ENCODE measurements at places on chromosomes 3 and 15. TPM values are rescaled to one million over a fixed set of nuclear protein-coding genes. Genes with fewer than 3 reads are reported as not detected.
A peak's percentile ranks its signal among the peaks of the same experiment; 100 is the strongest.

- no peaks in the 10 kb centered on the region for H3K4me1 ChIP-seq
- no peak overlapping the region for H3K27ac ChIP-seq
- no peak overlapping the region for H3K4me3 ChIP-seq
- no peaks in the 10 kb centered on the region for H3K36me3 ChIP-seq
These were observed 13.7 kb downstream of the SHF start for GRCh38 chr15:45174069-45174468.

DNA sequence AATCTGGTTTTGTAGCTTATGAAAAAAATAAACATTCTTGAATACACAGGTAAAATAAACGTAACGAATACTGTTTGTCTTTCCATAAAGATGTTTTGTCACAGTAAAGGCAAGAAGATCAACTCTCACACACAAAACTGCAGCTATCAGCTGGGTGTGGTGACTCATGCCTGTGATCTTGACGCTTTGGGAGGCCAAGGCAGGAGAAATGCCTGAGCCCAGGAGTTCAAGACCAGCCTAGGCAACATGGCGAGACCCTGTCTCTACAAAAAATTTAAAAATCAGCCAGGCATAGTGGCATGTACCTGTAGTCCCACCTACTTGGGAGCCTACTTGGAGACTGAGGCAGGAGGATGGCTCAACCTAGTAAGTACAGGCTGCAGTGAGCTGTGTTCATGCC is 39.6 kb downstream of the CBLB start:
- no peaks in the 10 kb centered on the region for H3K36me3 ChIP-seq
- no peak overlapping the region for H3K4me3 ChIP-seq
- no peak for DNase-seq
- H3K27me3 ChIP-seq = no peaks in the 10 kb centered on the region
- peaks cover 37% of the 10 kb centered on the region for H3K4me1 ChIP-seq

DNA sequence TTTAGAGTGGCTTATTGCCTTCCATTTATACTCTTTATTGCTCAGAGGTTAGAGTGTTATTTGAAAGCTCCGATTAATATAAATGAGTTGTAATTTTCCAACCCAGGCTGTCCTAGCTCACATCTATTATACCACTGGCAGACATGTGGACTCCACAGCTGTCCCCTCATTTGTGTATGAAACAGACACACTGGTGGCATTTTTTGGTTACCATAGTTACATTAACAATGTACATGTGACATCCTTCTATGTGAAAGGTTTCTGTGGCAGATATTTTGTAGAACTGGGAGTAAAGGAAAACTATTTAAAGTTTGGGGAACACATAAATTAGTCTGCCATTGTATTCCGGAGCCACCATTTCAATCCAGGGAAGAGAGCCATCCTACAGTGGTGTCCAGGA is 5.3 kb downstream of the LRRN1 start:
- DNase-seq = no peak
- no peaks in the 10 kb centered on the region for H3K36me3 ChIP-seq
- H3K27ac ChIP-seq = no peak overlapping the region

GRCh38 chr3:196867155-196867506 is 589 bp upstream of the SENP5 start:
- H3K4me3 ChIP-seq = peak overlapping the region; percentile 81
- no peaks in the 10 kb centered on the region for H3K27me3 ChIP-seq
- peaks cover 25% of the 10 kb centered on the region for H3K4me1 ChIP-seq

The SLCO2A1 gene
- polyA plus RNA-seq = not detected

DNA sequence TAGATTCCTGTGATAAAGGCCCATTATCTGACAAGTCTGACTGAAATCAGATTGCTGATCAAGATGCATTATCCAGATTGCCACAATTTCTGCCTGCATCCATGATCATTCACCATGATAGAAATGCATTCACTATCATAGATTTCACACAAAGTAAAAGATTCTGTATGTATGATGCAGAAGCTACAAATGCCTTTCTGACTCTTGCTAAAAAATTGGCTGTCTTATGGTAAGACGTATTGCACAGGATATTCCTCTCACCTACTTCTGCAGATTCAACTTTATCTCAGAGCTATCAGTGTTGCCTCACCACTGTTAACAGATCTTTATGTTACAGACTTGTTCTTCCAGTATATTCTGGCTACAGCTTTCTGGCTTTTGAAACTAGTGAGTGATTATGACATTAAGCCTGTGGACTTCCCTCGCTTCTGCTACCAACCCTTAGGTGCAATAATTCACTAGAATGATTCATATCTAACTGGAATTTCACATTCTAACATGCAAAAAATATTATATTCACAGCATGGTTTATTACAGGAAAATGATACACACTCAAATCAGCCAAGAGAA is 955.3 kb downstream of the EPHA3 start:
- H3K4me1 ChIP-seq = no peaks in the 10 kb centered on the region
- H3K27ac ChIP-seq = no peak overlapping the region
- DNase-seq = no peak
- no peaks in the 10 kb centered on the region for H3K27me3 ChIP-seq
- no peak overlapping the region for H3K4me3 ChIP-seq

The B4GALT4 gene
- 8.0 TPM for polyA plus RNA-seq

- no peaks in the 10 kb centered on the region for H3K27me3 ChIP-seq
- H3K36me3 ChIP-seq = no peaks in the 10 kb centered on the region
- H3K4me3 ChIP-seq = peak overlapping the region; percentile 44
- H3K4me1 ChIP-seq = peaks cover 23% of the 10 kb centered on the region
These were observed 1.5 kb downstream of the TPRA1 start for GRCh38 chr3:127588806-127589577.

DNA sequence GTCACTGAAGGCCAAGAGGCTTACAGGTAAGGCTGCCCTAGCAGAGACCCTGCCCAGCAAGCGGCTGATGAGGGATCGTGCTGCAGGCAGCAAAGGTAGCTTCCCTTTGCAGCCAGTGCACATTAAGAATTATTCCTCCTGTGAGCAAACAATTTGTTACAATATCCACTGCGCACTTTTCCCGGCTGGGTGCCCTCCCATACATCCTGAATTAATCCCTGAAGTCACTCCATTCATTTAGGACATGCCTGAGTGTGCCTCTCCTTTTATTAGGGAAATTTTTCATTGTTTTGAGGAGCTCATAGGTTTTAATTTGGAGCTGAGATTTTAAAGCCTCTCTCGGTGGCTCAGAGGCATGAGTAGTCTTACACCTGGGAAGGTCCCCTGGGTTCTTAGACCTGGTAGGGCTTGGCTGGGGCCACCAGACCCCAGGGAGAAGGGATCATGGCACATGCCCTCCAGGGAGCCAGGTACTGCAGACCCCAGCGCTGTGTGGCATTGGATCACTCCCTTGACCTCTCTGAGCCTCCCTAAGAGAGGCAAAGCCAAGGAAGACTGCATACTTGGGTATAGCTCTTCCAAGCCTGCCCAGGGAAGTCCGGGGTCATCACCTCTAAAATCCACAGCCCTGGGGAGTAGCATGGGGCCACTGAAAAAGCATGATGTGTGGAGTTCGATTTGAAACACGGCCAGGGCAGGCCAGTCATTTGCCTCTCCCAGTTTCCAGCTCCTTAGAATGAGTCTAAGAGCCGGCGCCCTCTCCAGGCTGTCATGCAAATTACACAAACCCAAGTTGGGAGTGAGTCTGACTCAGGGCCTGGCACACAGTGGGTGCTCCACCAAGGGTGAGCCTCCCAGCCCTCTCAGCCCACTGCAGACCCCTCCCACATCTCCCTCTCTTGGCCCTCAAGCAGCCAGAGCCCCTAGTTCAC is 151.9 kb upstream of the LINGO1 start:
- H3K36me3 ChIP-seq = no peaks in the 10 kb centered on the region
- no peak overlapping the region for H3K4me3 ChIP-seq
- H3K4me1 ChIP-seq = no peaks in the 10 kb centered on the region
- H3K27ac ChIP-seq = no peak overlapping the region

DNA sequence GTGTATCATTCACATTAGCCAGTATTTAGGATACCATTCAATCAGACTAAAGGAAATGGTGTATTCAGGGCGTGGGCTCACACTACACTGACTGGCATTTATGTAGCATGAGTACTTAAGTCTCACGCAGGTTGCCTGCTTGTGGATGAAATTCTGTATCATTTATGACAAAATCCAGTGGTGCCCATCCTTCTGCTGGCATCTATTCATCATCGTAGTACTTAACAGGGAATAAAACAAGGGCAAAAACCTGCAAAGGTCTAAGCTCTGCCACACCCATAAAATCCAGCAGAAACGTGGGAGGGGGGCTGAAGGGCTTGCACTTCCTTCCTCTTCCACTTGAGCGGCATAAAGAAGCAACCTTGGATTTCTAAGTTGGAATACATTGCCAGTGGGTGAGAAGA is 2.7 kb downstream of the GAP43 start:
- no peak overlapping the region for H3K27ac ChIP-seq
- DNase-seq = no peak
- H3K36me3 ChIP-seq = no peaks in the 10 kb centered on the region
- no peaks in the 10 kb centered on the region for H3K4me1 ChIP-seq

DNA sequence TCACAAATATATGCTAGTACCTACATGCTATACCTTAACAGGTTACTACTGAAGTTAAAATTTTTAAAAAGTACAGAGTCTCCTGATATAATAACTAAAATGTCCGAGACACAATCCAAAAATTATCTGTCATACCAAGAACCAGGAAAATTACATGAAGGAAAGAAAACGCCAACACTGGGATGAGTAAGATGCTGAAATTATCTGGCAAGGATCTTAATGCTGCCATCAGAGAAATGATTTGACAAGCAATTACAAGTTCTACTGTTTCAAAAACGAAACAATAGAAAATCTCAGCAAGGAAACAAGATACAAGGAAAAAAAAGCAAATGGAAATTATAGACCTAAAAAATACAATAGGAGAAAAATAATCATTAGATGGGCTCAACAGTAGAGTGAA is 92.5 kb downstream of the UBE3A start:
- H3K27ac ChIP-seq = no peak overlapping the region
- H3K4me1 ChIP-seq = no peaks in the 10 kb centered on the region
- no peaks in the 10 kb centered on the region for H3K27me3 ChIP-seq

- H3K27me3 ChIP-seq = no peaks in the 10 kb centered on the region
- H3K4me3 ChIP-seq = no peak overlapping the region
- H3K36me3 ChIP-seq = peaks cover 53% of the 10 kb centered on the region
- DNase-seq = no peak
- H3K4me1 ChIP-seq = peaks cover 48% of the 10 kb centered on the region
- H3K27ac ChIP-seq = peak overlapping the region; percentile 63
These were observed 3.9 kb downstream of the SERF2 start for GRCh38 chr15:43795997-43796396.

DNA sequence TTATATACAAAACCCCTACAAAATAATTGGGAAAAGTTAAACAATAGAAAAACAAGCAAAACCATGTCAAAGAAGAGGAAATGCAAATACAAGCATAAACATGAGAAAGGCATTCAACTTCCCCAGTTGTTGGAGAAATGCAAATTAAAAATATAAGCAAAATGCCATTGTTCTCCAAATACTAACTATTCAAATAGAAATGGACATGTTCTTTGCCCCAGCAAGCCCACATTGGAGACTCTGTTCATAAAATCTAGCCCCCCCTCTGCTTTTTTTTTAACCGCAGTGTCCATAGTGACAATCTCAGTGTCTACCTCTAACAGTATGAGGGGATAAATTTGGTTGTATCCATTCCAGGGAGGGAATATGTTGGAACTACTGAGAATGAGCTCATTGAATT is 59.7 kb upstream of the LCTL start:
- H3K4me1 ChIP-seq = no peaks in the 10 kb centered on the region
- no peaks in the 10 kb centered on the region for H3K36me3 ChIP-seq
- no peak overlapping the region for H3K27ac ChIP-seq
- H3K4me3 ChIP-seq = no peak overlapping the region
- DNase-seq = no peak

- H3K36me3 ChIP-seq = peaks cover 8% of the 10 kb centered on the region
- peaks cover 6% of the 10 kb centered on the region for H3K4me1 ChIP-seq
- no peaks in the 10 kb centered on the region for H3K27me3 ChIP-seq
- peak; percentile 57 for DNase-seq
These were observed 11.4 kb downstream of the C15orf40 start for GRCh38 chr15:82999905-83000671.

DNA sequence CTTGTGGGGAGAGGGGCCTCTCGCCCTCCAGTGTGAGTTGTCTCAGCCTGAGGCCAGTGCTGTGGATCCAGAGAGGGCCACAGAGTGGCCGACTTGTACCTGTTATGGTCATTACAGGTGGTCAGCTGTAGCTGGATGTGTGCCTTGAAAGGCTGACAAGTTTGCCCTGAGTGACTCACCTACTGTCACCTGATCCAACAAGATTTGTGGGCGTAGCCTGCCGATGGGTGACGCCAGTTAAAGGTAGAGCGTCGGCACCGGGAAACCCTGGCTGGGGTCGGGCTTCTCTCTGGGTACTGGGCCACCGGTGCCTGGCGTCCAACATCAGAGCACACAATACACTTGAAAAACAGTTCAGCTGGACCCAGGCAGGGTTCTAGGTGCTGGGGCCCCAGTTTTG is 2.8 kb upstream of the ISG20 start:
- peaks cover 13% of the 10 kb centered on the region for H3K36me3 ChIP-seq
- H3K4me1 ChIP-seq = peaks cover 89% of the 10 kb centered on the region
- peak overlapping the region; percentile 100 for H3K27ac ChIP-seq
- peak overlapping the region; percentile 83 for H3K4me3 ChIP-seq
- peak; percentile 80 for DNase-seq

The ESYT3 gene
- polyA plus RNA-seq = 0.17 TPM

The HESX1 gene
- not detected for polyA plus RNA-seq

The P2RY14 gene
- not detected for polyA plus RNA-seq

The CLDND1 gene
- 193 TPM for polyA plus RNA-seq

DNA sequence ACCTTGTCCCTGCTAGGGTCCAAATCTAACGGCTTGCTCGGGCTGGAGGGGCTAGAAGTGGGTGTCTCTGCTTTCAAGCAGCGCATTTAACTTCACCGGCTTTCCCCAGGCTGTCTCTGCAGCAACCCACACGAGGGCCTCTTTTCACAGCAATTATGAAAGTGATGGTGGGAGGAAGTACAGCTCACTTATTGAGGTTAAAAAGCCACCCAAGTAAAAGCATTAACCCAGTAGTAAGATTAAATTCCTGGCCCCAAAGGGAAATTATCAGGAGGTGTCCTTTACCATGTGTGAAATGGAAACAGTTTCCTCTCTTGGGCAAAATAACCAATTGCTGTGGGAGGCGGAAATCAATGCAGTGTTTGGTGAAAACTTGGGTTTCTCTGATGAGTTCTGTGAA is 41.1 kb downstream of the NGRN start:
- H3K4me1 ChIP-seq = peaks cover 14% of the 10 kb centered on the region
- H3K27ac ChIP-seq = no peak overlapping the region
- no peaks in the 10 kb centered on the region for H3K27me3 ChIP-seq
- H3K4me3 ChIP-seq = peak overlapping the region; percentile 47

- H3K36me3 ChIP-seq = no peaks in the 10 kb centered on the region
- H3K4me3 ChIP-seq = no peak overlapping the region
- no peaks in the 10 kb centered on the region for H3K27me3 ChIP-seq
- H3K27ac ChIP-seq = no peak overlapping the region
These were observed 12.1 kb upstream of the OXSR1 start for GRCh38 chr3:38153221-38153620.

- H3K27me3 ChIP-seq = peaks cover 3% of the 10 kb centered on the region
- no peak for DNase-seq
- H3K36me3 ChIP-seq = no peaks in the 10 kb centered on the region
- no peak overlapping the region for H3K4me3 ChIP-seq
- H3K4me1 ChIP-seq = peaks cover 6% of the 10 kb centered on the region
These were observed 13.2 kb upstream of the TMEM212 start for GRCh38 chr3:171829841-171830517.

The C3orf70 gene
- not detected for polyA plus RNA-seq

- no peaks in the 10 kb centered on the region for H3K27me3 ChIP-seq
- no peaks in the 10 kb centered on the region for H3K36me3 ChIP-seq
These were observed 14.6 kb upstream of the MME start for GRCh38 chr3:155065537-155065936.

Measured in CD4-positive, CD25-positive, alpha-beta regulatory T cell (primary cell).